ENCODE measurements at places on chromosomes 6 and 20. TPM values are rescaled to one million over a fixed set of nuclear protein-coding genes. Genes with fewer than 3 reads are reported as not detected.

Gene CALHM6
- 2.9 TPM for total RNA-seq

Gene B3GAT2
- 0.05 TPM for total RNA-seq

Gene TUBB1
- total RNA-seq = not detected

Gene WFDC12
- not detected for total RNA-seq

Gene MRAP2
- total RNA-seq = not detected

Gene SLC52A3
- total RNA-seq = not detected

Gene TRIM10
- not detected for total RNA-seq

Gene ZDHHC14
- total RNA-seq = 2.3 TPM

Gene SIGLEC1
- 0.06 TPM for total RNA-seq

Gene UST
- total RNA-seq = 1.0 TPM

Gene OPN5
- not detected for total RNA-seq

Gene PRDM1
- 38.4 TPM for total RNA-seq

Gene EFCAB8
- total RNA-seq = 0.75 TPM

Gene AKAP7
- total RNA-seq = 14.4 TPM

Gene MOXD1
- not detected for total RNA-seq

Gene PRDM13
- total RNA-seq = not detected

Gene LY6G6C
- total RNA-seq = not detected

Gene FOXQ1
- total RNA-seq = not detected

Gene JARID2
- 31.2 TPM for total RNA-seq

Gene EYA2
- not detected for total RNA-seq

Gene PHACTR3
- not detected for total RNA-seq

Gene IYD
- total RNA-seq = not detected

Gene SCGN
- total RNA-seq = not detected

Gene ZSCAN12
- 3.0 TPM for total RNA-seq
